Activated CD8-positive, alpha-beta memory T cell treated with anti-CD3 and anti-CD28 coated beads, Interleukin-2, amount 50 U/mL, for 48 hours (primary cell): ENCODE measurements at places on chromosomes 2 and 18.
A peak's percentile ranks its signal among the peaks of the same experiment; 100 is the strongest.

- DNase-seq, result no peak
These were observed 96.3 kb downstream of the ANTXR1 start for GRCh38 chr2:69109255-69109654.

- no peak for DNase-seq
These were observed 1.6 kb downstream of the DSC2 start for GRCh38 chr18:31100436-31101182.

GRCh38 chr2:201789395-201789794 lies 8.7 kb upstream of the ALS2 start:
- no peak for DNase-seq

DNA sequence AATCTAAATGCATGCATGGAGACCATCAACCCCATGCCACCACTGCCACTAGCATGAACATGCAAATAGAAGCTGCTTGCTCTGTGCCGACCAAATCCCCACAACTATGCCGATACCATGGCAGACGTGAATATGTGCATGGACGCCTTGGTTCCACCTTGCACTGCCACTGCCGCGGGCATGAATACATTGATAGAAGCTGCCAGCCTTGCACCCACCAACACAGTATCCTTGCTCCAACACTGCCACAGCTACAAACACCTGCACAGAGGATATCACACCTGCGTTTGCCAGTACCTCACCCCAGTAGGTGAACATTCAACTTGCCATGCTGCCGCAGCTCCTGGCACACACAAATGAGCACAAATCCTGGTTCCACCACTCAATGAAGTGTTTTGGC lies 527.4 kb upstream of the REG3G start:
- DNase-seq, result no peak

DNA sequence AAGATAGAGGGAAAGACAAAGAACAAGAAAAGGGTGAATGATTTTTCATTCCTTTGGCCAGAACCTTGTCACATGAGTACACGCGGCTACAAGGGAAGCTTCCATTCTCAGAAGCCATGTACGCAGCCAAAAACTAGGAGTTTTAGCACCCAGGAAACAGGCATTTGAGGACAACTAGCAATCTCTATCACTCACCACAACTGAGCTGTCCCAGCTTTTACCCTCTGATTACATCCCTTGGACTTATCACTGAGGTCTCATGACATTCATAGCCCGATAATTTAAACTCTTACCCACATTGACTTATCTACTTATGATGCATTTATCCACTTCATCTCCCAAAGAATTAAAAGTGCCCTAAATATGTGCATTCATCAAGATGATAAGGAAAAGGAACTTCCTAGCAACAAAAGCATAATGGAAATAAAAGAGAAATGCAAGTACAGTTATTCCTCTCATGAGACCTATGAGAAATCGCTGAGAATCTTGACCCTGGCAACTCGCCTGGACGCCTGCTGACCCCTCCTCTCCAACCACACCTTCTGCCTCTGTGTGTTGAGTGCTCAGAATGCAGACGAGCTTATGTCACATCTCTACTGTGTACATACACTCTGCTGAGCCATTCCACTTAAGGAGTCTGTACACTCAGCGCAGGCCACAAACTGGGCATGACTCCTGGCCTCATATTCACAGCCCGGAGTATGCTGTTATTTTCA lies 28.7 kb upstream of the MFSD6 start:
- no peak for DNase-seq

GRCh38 chr18:13577091-13577697 lies 149.2 kb downstream of the FAM210A start:
- peak; percentile 70 for DNase-seq

DNA sequence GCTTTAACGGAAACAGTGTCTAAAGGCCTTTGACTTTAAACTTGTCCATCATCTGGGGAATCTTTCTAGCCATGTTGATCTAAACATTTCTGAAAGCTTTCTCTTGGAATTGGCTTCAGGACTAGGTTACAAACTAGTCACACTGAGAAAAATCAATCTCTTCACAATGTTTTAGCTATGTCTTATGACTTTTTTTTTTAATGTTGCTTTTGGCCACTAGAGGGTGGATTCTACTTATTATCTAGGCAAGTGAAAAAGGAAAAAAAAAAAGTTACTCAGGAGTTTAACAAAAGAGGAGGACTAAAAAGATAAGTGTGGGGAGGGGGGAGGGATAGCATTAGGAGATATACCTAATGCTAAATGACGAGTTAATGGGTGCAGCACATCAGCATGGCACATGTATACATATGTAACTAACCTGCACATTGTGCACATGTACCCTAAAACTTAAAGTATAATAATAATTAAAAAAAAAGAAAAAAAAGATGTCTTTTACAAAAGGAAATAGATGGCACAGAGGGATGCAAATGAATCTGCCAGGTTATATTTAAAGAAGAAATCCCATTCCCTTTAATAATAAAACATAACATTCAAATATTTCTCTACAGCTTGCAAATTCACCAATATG lies 160.4 kb upstream of the PID1 start:
- DNase-seq, result no peak

DNA sequence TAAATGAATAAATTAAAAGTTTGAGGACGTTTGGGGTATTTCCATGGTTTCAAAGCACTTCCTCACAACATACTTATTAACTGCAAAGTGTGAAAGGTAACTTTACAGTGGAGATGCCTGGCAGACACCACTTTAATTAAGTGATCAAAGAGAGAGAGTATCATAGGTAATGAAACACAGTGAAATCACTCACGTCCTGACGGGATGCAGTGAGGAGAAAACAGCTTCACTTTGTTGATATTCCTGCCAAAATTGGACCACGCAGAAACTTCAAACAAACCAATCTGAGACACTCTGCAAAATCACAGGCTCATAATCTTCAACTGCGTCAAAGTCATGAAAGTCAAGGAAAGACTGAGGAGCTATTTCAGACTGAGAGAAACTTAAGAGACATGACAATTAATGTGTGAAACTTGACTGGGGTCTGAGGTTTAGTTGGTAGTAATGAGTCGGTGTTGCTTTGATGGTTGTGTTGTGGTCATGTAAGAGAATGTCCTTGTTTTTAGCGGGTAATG lies 66.0 kb upstream of the ITGB6 start:
- no peak for DNase-seq

- DNase-seq, result no peak
These were observed at the start of gene INHA for GRCh38 chr2:219572237-219573001. INHA (plus strand) TSS chr2:219572310; CDS start chr2:219572375, 65 bp downstream.

DNA sequence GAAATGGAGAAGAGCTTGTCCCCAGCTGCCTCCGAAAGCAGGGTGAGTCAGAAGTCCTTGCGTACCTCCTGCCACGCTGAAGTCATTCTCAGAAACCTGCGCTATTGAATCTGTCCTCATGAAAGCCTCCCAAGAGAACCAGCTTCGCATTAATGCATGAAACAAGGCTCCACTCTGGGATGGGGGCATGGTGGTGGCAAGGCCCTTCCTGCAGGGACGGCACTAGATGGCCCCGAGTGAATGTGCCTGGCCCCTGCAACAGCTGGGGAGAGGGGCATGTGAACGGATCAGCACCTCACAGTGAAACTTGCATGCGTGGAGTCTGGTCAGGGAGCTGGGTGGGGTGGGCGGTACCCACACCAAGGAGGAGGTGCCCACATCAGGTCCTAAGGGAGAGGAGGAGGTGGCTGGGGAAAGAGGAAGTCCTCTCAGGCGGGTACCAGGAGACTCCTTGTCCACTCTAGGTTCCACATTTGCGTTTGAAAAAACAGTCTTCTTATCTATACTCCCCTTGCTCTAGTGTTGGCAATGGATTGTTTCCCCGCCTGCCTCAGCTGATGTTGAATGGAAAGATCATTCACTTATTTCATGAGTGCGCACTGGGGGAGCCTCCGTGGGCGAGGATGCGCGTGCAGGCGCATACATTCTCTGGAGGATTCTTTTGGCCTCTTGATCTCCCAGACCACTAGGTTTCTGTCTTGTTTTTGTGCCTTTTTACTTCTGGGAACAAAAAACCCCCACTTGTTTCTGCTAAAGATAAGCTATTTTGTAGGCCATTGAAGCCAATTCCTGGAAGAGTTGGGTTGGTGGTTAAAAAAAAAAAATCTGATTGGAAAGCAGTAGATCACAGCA lies 104.7 kb downstream of the KLHL29 start:
- peak; percentile 67 for DNase-seq

- peak; percentile 85 for DNase-seq
These were observed 89.4 kb downstream of the DGKD start for GRCh38 chr2:233443511-233444183.

DNA sequence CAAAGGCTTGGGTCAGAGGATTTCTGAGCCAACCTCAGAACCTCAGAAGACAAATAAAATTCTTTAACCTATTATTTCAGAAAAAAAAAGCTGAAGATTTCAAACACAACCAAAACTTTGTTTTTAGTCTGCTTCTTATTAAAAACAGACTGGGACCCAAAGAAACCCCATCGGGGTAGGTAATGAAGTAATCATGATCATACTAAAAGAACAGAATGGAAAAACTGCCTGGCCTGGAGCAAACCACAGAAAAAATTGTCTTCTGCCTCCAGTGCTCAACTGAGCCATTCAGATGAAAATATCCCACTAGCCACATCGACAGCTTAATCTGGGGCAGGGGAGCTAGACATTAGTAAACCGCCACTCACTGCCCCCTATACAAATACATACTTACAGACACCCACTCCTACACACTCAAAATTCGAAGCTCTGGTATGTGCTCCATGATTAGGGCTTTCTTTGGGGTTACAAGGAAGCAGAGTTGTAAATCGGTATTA lies 76.5 kb downstream of the SDC1 start:
- DNase-seq, result no peak

DNA sequence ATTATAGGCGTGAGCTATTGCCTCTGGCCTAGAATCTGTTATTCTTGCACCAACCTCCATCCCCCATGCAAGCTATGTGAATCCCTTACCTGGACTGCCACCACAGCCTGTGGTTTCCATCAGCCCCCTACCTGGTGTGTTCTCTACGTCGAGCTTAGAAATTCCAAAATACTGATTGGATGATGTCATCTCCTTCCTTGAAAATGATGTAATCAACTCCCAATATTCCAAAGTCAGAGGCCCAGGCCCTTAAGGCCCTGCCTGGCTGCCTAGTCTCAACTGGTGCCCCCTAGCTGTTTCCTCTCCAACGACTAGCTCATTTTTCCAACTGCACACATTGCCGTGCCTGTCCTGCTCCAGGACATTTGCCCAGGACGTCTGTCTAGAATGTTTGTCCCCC lies 41.3 kb upstream of the GBX2 start:
- DNase-seq, result no peak

DNA sequence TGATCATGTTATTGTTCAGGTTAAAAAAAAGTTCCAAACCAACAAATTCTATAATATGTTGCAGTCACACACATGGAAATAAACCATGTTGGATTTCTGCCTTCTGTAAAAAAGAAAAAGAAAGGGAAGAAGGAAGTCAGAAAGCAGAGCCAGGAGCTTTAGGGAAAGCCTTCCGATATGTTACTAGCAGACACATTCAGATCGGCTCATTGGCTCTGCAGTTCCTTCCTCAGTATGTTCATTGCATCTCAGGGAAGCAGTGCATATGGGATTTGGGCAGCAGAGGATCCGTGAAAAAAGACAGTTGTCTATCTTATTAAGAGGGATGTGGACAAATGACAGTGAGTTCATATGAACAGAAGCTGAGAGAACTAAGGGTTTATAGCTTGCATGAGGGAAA lies 68.1 kb downstream of the KIF5C start:
- no peak for DNase-seq

GRCh38 chr2:219615036-219615435 lies 12.4 kb upstream of the SLC4A3 start:
- DNase-seq, result no peak

DNA sequence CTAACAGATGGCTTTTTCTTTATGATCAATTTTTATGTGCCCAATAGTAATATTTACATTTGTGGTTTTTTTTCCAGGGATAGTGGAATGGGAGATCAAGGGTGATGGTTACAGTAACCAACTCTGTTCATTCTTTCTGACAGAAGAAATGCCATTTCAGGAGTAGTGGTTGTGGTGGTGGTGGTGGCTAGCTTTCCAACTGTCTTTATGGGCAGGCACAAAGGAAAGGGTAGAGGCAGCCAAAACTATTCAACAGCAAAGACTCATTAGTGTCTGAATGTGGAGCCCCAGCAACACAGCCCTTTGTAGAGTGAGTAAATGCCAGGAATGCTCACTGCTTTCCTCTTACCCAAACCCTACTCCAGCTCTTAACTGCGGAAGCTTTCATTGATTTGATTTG lies 227.7 kb downstream of the RND3 start:
- no peak for DNase-seq

- DNase-seq, result no peak
These were observed 26.5 kb upstream of the GPR39 start for GRCh38 chr2:132390076-132390475.

DNA sequence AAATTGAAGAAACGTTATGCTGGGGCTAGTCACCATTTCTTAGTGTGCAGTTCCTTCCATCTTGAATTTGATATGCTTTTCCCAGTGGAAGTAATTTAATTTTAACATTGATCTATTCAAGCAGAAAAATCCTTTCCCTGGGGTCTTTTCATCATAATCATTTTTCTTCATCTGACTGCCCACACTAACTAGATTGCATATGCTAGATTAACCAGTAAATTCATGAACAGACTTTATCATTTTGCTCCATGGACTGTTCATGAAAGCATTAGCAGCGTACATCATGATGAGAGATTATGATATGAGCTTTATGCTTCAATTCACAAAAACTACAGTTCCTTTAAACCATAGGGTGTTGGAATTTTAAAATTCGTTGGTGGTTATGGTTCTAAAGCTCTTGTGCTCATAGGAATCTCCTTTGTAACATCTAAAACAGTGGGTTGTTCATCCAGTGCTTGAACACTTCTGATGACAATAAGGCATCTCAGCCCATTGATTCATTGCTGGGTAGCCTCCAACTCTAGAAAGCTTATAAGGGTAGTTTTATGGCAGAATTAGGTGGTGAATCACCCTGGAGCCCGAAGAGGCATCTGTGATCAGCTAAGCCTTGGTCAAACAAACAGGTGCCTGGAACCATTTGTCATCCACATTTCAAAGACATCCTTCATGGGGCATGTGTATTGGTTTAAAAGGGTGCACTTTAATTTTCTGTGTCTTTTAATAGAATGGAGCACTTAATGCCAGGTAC lies 77.2 kb upstream of the NDUFV2 start:
- no peak for DNase-seq

DNA sequence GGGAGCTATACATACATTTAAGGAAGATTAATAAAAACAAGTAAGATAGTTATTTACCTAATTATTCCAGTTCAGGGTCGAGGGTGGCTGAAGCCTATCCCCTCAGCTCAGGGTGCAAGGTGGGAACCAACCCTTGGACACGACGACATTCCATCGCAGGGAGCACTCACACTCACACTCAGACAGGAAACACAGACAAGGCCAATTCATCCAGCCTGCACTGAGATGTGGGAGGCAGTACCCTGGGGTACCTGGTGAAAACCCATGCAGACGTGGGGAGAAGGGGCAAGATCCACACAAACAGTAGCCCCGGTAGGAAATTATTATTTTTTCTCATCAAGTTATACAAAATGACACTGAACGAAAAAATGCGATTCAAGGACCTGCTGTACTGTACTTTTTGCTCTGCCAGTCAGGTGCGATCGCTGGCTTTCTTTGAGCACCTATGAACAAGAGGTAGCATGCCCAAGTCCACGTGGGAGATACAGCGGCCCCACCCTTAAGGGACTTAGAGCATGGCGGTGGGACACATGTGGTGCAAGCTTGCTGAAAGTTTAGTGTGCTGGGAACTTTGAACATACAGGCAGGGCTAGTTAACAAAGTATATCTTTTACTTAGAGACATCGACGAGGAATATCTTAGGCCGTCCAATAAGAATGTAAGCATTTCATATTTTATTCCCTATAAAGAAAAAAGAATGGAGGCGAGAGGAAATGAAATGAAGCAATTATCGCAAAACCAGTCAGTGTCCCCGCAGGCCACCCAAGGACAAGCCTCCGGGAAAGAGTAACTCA lies 624 bp downstream of the METTL8 start:
- DNase-seq, result peak; percentile 73
